ENCODE measurements at places on chromosomes 12 and 14. TPM values are rescaled to one million over a fixed set of nuclear protein-coding genes. Genes with fewer than 3 reads are reported as not detected.
A peak's percentile ranks its signal among the peaks of the same experiment; 100 is the strongest.

The PPFIA2 gene
- total RNA-seq, result not detected

The GNG2 gene
- 81.3 TPM for total RNA-seq

The IL26 gene
- total RNA-seq, result not detected

The ANO2 gene
- total RNA-seq, result not detected

The CD4 gene
- 285 TPM for total RNA-seq

The DTX1 gene
- total RNA-seq, result 7.5 TPM

The ARID2 gene
- total RNA-seq, result 51.1 TPM

The MYF5 gene
- not detected for total RNA-seq

The LRRC10 gene
- not detected for total RNA-seq

The SRRM4 gene
- not detected for total RNA-seq

The RNU4-1 gene
- 1,200 TPM for total RNA-seq

The NABP2 gene
- total RNA-seq, result 16.9 TPM

DNA sequence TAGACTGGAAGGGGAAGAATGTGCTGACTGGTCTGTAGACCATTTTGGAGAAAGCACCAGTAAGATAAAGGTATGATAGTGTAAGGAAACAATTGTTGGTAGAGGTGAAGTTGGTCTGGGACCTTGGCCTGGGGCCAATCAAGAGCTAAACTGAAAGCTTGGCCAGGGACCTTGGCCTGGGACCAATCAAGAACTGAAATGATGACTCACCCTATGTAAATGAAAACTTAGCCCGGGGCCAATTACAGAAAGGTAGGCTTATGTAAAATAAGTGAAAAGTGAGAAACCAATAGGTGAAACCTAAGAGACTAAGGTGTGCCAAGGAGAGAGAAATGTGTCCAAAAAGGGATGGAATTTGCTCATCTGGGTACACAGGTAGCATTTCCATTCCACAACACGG, 776.0 kb downstream of the C12orf50 start:
- H3K27ac ChIP-seq, result no peak overlapping the region
- DNase-seq, result no peak
- no peaks in the 10 kb centered on the region for H3K27me3 ChIP-seq
- no peaks in the 10 kb centered on the region for H3K36me3 ChIP-seq
- no peaks in the 10 kb centered on the region for H3K4me1 ChIP-seq

DNA sequence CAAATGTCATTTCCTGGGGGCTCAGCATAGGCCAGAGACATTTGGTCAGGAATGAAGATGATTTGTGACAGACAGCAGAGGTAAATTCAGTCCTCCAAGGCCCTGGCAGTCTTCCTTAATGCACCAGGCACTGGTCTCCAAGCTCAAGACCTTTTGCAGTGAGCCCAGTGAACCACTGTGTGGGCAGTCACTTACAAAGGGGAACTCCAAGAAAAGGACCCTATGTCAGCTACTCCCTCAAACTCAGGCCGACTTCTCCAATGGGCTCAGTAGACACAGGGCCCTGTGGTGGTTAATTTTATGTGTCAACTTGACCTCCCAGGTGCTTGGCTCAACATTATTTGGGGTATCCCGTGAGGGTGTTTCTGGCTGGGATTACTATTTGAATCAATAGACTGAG, 29.3 kb upstream of the PLEK2 start:
- H3K4me1 ChIP-seq, result no peaks in the 10 kb centered on the region
- H3K27me3 ChIP-seq, result no peaks in the 10 kb centered on the region
- no peak overlapping the region for H3K4me3 ChIP-seq

DNA sequence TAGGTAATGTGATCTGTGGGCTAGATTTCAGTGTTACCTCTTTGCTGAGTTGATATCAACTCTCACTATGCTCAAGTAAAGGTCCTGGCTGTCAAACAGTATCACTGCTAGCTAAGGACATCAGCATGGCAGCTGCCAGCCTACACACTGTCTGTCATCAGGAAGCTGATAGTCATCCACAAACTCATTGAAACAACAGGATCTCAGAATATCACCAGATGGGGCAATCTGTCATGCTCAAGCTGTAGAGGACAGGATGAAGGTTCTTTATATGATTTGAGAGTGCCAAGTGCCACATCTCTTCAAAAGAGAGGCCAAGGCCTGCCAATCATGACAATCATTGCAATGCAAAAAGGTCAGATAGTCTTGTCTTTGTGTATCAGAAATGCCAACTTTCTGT, 811.5 kb upstream of the SEL1L start:
- DNase-seq, result no peak
- H3K4me1 ChIP-seq, result no peaks in the 10 kb centered on the region
- H3K27ac ChIP-seq, result no peak overlapping the region

GRCh38 chr12:93091886-93092648, 163.0 kb upstream of the EEA1 start:
- peaks cover 5% of the 10 kb centered on the region for H3K4me1 ChIP-seq
- H3K36me3 ChIP-seq, result no peaks in the 10 kb centered on the region
- H3K27ac ChIP-seq, result no peak overlapping the region
- DNase-seq, result no peak

DNA sequence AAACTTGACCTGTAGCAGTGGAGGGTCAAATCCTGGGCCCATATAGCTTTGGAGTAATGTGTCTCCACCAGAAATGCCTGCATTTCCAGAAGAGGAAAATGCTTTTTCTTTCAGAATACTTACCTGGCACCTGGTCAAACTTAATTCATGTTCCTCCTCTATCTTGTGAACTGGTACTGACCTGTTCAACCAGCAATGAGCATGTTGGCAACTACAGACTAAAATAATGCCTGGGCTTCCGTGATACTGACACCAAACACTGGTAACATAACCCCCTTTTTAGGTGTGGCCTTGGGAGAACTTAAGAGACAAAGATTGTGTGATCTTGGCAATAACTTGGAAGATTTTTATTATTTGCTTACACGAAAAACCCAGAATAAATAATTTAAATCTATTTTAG, 23.8 kb upstream of the MGST1 start:
- DNase-seq, result no peak
- no peak overlapping the region for H3K27ac ChIP-seq
- H3K4me1 ChIP-seq, result no peaks in the 10 kb centered on the region

- no peaks in the 10 kb centered on the region for H3K27me3 ChIP-seq
- no peak for DNase-seq
- no peak overlapping the region for H3K27ac ChIP-seq
- H3K36me3 ChIP-seq, result peaks cover 9% of the 10 kb centered on the region
Measured at GRCh38 chr14:31360919-31361662, 59.3 kb downstream of the HEATR5A start.

GRCh38 chr12:33438025-33438772, 1.4 kb downstream of the SYT10 start:
- no peaks in the 10 kb centered on the region for H3K27me3 ChIP-seq
- H3K4me3 ChIP-seq, result no peak overlapping the region

- no peaks in the 10 kb centered on the region for H3K4me1 ChIP-seq
- DNase-seq, result no peak
- H3K36me3 ChIP-seq, result peaks cover 6% of the 10 kb centered on the region
- H3K4me3 ChIP-seq, result no peak overlapping the region
- H3K27me3 ChIP-seq, result no peaks in the 10 kb centered on the region
- H3K27ac ChIP-seq, result no peak overlapping the region
Measured at GRCh38 chr12:116950628-116951325, 40.0 kb downstream of the FBXW8 start.

DNA sequence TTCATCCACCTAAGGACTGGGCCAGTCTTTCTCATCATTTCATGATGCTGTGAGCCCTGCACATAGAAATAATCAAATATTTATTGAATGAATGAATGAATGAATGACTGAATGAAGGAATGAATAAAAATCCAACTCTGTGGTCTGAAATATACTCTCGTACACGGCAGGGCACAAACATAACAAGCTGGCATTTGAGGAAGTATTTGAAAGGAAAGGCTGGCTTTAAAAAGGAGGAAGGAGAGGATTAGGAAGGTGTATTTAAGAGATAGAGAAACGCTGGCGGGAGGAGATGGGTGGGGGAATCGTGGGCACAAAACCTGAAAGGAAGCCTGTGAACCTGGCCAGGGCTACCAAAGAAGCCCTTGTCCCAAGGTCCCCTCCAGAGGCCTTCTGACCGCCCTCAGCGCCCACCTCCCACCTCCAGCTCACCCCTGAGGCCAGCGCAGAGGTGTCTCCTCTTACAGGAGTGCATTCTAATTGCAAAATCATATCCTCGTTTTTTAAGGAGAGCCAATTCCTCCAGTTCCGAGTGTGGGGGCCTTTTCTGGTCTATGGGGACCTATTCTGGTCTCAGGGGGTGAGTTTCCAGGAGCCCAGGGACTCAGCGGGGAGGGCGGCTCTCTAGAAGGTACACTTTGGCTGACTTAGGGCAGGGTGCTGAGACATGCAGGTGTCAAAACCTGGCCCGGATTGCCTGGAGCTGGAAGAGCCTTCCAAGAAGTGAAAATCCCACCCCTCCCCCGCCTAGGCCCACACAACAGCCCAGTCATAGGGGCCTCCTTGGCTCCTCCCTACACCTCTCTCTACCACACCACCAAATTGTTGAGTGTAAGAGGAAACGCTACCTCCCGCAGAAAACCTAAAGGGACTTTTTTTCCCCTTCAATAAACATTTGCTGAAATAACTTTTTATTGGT, 8.7 kb upstream of the JDP2 start:
- H3K36me3 ChIP-seq, result no peaks in the 10 kb centered on the region
- H3K27ac ChIP-seq, result no peak overlapping the region
- H3K4me3 ChIP-seq, result no peak overlapping the region
- H3K27me3 ChIP-seq, result no peaks in the 10 kb centered on the region
- no peak for DNase-seq

DNA sequence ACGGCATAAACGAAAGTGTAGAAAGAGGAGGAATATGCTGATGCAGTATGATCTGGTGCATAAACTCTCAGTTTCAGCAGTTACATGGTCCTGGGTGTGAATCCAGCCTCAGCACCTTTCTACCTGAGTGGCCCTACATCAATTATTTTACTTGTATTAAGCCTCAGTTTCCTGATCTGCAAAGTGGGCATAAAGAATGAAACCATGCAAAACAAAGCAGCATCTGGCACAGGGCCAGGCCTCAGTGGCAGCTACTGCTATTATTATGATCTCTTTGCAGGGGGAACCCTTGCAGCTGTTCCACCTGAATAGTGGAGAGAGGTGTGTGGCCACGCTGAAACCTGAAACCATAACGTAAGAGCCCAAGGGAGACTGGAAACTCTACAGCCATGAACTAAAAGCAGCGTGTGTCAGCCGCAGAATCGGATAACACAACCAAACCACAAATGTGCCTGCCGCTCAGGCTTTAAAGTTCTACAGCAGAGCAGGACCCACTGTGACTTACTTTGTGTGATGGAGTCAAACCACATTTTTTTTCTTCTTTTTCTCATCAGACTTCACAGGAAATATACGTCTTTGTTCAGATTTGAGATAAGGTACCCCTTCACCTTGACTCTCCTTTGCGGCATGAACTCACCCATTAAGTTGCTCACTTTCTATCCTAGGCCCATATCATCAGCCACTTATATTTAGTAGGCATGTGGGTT, 29.2 kb upstream of the FOS start:
- H3K4me1 ChIP-seq, result peaks cover 58% of the 10 kb centered on the region
- peak; percentile 94 for DNase-seq
- H3K36me3 ChIP-seq, result no peaks in the 10 kb centered on the region
- peak overlapping the region; percentile 80 for H3K27ac ChIP-seq
- H3K4me3 ChIP-seq, result peak overlapping the region; percentile 54

- H3K27ac ChIP-seq, result no peak overlapping the region
- no peaks in the 10 kb centered on the region for H3K27me3 ChIP-seq
- DNase-seq, result no peak
- H3K36me3 ChIP-seq, result no peaks in the 10 kb centered on the region
- H3K4me1 ChIP-seq, result no peaks in the 10 kb centered on the region
- no peak overlapping the region for H3K4me3 ChIP-seq
Measured at GRCh38 chr14:57574617-57575288, 81.1 kb upstream of the CCDC198 start.

DNA sequence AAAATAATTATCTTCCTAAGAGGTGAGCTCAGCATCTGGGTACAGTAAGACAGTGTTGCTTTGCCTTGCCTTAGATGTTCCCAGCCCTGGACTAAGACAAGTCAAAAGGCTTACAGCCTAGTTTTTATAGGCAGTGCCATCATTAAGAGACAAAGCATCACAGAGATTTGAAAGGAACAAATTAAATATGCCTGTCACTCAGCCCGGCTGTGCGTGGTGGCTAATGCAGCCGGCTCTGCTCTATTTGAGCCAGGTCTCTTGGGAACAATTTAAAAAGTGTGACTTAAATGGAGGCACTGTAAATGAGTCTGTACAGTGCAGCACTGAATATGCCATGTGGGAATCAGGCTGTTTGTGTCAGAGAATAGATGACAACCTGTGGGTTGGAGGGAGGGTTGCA, 1687.4 kb upstream of the FLRT2 start:
- H3K27me3 ChIP-seq, result no peaks in the 10 kb centered on the region
- H3K4me1 ChIP-seq, result no peaks in the 10 kb centered on the region
- no peaks in the 10 kb centered on the region for H3K36me3 ChIP-seq
- H3K4me3 ChIP-seq, result no peak overlapping the region

GRCh38 chr12:131138638-131139362, 185.1 kb downstream of the ADGRD1 start:
- no peaks in the 10 kb centered on the region for H3K27me3 ChIP-seq
- H3K27ac ChIP-seq, result no peak overlapping the region
- no peaks in the 10 kb centered on the region for H3K4me1 ChIP-seq
- H3K36me3 ChIP-seq, result no peaks in the 10 kb centered on the region
- no peak overlapping the region for H3K4me3 ChIP-seq

Data from CD4-positive, alpha-beta memory T cell (primary cell).